ENCODE measurements at places on chromosomes 5 and 9.

GRCh38 chr9:116381350-116381749 lies 227.8 kb downstream of the PAPPA start:
- DNase-seq: no peak

DNA sequence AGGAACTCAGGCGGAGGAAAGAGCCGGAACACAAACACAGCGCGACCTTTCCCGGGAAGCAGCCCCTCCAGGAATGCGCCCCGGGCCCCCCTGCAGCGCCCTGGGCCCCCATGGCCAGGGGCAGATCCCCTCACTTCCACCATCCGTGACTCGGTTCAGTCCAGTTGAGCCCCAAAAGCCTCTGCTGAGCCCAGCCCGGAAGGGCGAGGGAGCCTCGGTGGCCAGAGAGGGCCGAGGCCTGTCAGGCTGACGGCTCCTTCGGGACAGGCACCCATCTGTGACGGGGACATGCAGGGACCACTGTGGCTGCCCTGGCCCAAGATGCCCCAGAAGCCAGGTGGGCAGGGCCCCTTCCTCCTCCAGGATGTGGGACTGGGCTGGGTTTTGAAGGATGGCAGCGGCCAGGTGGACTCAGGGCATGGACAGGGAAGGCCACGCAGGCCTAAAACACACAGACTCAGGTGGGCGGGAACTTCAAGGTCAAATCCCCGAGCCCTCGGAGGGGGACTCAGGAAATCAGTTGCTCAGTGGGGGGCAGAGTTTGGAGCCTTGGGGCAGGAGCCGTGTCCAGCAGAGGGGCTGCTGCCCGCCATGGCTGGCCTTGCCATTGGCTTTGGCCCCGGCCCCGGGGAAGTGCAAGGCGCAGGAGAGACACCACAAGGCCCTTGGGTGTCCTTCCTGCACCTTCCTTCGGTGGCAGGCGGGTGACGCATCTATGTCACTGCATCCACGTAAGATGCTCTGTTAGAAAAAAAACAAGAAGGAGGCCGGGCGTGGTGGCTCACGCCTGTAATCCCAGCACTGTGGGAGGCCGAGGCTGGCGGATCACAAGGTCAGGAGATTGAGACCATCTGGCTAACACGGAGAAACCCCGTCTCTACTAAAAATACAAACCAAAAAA lies 29.7 kb upstream of the ABO start:
- DNase-seq: no peak

- DNase-seq: no peak
Observed at GRCh38 chr9:129553277-129553676, 67.6 kb downstream of the C9orf50 start.

DNA sequence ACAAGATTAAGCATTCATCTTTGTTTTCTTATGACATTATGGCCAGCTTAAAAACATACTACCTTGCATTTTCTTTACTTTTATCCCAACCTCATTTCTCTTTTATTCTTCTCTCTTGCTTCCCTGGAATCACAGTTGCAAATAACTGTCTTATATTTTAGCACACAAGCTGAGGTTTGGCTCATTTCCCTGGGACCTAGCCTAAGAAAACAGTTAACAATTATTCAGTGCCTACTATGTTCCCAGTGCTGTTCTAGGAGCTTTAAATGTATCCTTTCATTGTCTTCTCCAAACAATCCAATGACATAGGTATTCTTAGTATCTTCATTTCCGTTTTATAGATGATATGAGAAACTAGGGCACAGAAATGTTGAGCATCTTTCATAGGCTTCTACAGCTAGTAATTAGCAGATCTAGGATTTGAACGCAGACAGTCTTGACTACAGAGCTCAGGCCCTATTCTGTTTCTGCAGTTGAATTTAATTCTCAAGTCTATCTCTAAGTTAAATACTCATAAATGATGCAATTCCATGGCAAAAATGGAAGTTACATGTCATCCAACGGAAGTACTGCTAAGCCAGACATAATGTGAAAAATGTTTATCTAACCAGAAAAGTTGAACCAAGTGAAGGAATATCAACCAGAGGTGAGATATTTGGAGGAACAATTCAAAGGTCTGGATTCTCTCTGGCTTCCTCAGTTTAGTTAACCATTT lies 52.3 kb upstream of the MTAP start:
- no peak for DNase-seq

GRCh38 chr9:88737876-88738275 lies 202.9 kb downstream of the NXNL2 start:
- DNase-seq: no peak

DNA sequence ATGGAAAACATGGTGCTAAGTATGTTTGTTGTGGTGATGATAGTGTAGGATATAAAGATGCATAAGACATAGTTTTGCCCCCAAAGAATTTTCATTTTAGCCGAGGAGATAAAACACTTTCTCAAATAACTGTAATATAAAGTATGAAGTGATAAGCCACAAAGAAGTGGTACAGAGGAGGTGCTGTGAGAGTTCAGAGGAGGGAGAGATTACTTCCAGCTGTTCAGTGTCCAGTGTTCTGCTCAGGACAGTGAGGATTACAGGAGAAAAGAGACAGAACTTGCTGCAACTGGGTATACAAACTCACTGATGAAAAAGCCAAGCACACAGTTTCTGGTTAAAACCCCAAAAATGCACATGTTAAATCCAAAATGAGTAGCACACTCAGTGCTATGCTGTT lies 309.3 kb downstream of the KIAA0825 start:
- DNase-seq: no peak

GRCh38 chr5:116564756-116565490 lies 9.7 kb downstream of the SEMA6A start:
- no peak for DNase-seq

GRCh38 chr9:112878752-112879151 lies 11.9 kb downstream of the SLC46A2 start:
- no peak for DNase-seq
